T1000 (cell line): ENCODE measurements at places on chromosomes 5 and 9.

- DNase-seq, result no peak
Measured at GRCh38 chr9:19154135-19154612, 26.9 kb upstream of the PLIN2 start.

DNA sequence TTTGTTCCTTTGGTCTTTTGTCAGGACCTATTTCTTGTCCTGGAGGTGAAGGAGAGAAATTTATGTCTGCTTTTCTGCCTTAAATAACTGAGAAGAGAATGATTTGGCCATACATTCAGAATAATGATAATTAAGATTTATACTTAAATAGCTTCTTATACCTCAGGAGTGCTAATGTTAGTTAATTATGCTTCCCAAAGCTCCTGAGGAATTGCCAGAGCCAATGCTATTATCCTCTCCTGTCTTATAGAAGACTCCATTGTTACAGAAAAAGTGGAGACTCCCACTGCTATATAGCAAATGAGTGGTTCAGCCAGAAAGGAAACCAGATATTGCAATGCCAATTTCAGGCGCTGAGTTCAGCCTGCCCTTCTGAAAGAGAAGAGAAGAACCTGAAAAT is 67.0 kb downstream of the NTRK2 start:
- no peak for DNase-seq

GRCh38 chr9:24620741-24621140 is 75.0 kb upstream of the IZUMO3 start:
- no peak for DNase-seq

GRCh38 chr9:89605465-89606048 is 745 bp downstream of the GADD45G start:
- no peak for DNase-seq

DNA sequence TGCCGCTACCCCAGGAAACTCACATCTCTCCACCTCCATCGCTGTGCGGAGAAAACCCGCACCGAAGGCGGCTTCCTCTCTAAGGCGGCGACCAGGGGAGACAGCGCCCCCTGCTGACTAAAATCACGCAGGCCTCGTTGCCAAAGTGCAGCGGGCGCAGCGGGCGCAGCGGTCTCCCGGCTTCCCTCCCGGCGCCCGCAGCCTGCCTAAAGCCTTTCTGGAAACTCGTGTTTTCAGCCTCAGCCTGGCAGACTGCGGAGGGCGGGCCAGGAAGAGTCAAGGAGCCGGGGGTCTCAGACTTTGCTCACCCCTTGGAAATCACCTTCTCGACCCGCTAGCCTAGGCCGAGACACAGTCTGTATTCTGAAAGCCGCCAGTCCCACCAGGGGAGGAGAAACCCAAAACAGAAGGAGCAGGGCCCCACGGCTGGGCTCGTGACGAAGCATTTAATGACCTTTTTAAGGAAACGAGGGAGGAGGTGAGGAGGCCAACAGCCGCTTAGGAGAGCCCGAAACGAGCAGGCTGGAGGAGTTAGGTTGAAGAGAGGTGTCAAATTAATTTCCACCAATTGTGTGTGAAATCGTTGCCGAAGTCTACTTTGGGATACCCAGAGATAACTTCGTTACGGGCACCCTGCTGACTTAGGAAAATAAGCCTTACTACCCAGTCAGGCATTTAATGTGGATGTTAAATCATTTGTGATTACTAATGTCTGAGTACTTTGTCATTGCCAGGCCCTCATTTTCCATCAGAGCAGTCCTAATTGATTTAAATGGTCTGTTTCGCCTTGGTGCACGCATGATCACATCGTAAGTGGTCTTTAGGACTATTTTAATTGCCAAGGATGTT is 7.3 kb upstream of the FOXB2 start:
- DNase-seq, result no peak

- no peak for DNase-seq
Measured at GRCh38 chr5:137273511-137273910, 225.6 kb downstream of the SPOCK1 start.

DNA sequence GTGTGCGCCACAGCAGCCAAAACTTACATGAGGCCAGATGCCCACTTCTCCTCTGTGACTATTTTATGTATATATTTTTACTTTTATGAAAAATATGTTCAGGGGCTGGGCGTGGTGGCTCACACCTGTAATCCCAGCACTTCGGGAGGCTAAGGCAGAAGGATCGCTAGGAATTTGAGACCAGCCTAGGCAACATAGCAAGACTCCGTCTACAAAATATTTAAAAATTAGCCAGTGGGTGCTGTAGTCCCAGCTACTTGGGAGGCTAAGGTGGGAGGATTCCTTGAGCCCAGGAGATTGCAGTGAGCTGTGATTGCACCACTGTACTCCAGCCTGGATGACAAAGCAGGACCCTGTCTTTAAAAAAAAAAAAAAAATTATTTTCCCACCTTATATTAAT is 83.2 kb downstream of the RFK start:
- no peak for DNase-seq

DNA sequence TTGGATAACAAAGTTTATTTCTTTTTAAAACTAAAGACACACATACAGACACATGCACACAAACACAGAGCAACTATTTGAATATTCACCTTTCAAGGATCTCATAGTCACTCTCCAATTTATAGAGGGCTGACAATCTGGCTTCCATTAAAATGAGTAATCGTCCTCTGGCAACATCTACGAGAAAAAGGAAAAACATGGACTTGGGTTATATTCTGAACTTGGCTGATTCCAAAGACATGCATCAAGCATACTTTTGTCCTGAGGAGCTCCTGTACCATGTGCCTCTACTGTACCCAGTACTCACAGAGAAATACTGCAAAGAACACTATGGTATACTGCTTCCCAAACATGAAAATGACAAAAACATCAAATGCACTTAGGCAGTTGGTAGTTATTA is 15.4 kb downstream of the IARS1 start:
- no peak for DNase-seq

DNA sequence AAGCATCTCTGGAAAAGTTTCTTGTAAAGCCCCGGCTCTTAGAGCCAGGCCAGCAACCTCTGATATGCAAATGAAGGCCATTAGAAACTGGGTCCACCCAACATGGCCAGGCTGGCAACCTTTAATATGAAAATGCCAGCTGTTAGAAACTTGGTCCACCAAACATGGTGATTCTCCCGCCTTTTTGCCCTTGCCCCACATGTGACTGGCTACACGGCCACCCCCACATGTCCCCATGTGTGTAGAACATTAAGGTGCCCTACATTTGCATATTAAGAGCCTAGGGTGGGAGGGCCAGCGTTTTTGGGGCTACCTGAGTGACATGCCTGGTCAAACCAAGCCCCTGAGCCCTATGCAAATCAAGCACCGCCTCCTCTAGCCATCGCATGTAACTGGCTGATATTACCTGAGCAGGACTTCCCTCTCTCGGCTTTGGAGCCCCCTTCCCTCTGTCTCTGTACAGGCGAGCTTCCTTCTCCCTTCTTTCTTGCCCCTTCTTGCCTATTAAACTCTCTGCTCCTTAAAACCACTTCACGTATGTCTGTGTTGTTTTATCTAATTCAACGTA is 39.0 kb downstream of the S100Z start:
- no peak for DNase-seq

GRCh38 chr5:110802998-110803397 is 64.2 kb downstream of the SLC25A46 start:
- DNase-seq, result no peak

GRCh38 chr5:54646356-54647101 is 129.0 kb downstream of the SNX18 start:
- DNase-seq, result no peak

GRCh38 chr9:104850786-104851545 is 77.0 kb downstream of the ABCA1 start:
- DNase-seq, result no peak

- no peak for DNase-seq
Measured at GRCh38 chr9:92349771-92350739, 24.3 kb downstream of the CENPP start.

GRCh38 chr5:66661149-66661548 is 65.0 kb downstream of the MAST4 start:
- no peak for DNase-seq

DNA sequence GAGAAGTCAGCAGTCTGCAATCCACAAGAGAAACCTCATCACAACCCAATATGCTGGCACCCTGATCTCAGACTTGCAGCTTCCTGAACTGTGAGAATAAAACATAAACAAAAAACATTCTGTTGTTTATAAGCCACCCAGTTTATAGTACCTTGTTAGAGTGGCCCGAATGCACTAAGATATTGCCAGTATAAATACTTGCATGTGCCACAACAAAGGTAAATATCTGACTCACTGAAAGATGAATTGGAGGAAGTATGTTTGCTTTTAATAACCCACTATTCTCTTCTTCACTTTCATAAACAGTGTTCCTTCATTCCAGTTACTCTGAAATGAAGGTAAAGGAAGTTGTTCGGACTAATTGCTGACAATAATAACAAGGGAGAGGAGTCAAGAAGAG is 1163.4 kb upstream of the CDH6 start:
- no peak for DNase-seq

GRCh38 chr5:78803353-78803752 is 154.8 kb upstream of the LHFPL2 start:
- DNase-seq, result no peak

DNA sequence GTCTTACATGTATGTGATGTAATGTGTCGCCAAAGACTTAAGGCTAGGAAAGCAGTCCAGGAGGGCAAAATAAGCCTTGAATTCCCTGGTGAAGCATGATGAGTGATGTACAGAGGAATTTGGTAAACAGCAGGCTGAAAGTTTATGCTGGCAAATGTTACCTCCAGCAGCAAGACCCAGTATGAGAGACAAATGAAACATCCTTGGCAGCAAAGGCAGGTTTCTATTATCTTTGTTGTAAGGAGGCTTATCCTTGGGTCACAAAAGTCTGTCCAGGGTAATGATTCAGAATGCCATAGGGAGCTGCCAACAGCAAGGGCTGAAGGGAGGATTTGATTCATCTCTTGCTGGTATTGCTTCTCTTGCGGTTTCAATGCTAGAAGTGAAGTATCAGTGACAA is 75.9 kb upstream of the HTR4 start:
- peak; percentile 71 for DNase-seq

DNA sequence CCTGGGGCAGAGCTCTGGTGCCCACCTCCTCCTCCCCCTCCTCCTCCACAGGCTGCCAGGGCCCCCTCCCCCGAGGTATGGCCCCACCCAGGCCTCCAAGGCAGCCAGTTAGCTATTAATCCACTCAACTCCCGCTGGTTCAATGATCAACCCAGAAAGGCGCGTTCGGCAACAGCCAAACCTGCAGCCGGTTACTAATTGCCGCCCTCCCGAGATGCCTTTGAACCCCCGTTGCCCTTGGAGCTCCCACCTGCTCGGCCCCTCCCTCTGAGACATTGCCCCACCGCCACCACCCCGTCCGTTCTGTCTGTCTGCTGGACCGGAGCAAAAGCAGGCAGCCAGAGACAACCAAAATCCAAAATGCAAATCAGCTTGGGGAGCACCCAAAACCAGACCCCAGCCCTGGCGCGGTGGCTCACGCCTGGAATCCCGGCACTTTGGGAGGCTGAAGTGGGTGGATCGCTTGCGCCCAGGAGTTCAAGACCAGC is 25.8 kb downstream of the NOTCH1 start:
- DNase-seq, result no peak

GRCh38 chr9:126391713-126392661 is 65.4 kb downstream of the MVB12B start:
- DNase-seq, result no peak
